COR-L47 (cell line): ENCODE measurements at places on chromosomes 16 and 17.

DNA sequence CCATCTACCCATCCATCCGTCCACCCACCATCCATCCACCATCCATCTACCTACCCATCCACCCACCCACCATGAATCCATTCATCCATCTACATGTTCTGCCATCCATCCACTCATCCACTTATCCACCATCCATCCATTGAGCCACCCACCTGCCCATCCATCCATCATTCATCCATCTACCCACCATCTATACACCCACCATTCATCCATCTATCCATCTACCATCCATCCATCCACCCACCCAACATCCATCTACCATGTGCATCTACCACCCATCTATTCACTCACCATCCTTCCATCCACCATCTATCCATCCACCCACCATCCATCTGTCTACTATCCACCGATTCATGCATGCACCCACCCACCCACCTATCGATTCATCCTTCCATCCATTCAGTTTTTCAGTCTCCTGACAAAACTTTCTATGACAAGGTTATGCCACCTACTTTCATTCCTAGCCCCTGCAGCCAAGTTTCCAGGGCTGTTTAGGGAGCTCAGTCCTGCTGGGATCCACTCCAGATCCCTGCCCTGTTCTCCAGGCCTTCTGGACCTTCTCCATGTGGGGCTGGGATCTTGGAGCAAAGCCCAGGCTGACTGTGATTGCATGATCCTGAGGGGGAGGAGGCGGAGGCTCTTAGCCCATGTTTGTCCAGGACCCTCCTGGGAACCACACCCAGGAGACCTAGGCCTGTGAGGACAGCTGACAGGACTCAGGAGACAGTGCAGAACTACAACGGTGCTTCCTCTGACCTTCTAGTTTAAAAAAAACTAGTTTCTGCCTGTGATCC is 27.4 kb downstream of the BCO1 start:
- peak; percentile 3 for DNase-seq

- no peak for DNase-seq
Observed at GRCh38 chr17:6079155-6079888, 9.1 kb downstream of the WSCD1 start.

- no peak for DNase-seq
Observed at GRCh38 chr17:69761767-69762321, 313.2 kb upstream of the KCNJ16 start.

DNA sequence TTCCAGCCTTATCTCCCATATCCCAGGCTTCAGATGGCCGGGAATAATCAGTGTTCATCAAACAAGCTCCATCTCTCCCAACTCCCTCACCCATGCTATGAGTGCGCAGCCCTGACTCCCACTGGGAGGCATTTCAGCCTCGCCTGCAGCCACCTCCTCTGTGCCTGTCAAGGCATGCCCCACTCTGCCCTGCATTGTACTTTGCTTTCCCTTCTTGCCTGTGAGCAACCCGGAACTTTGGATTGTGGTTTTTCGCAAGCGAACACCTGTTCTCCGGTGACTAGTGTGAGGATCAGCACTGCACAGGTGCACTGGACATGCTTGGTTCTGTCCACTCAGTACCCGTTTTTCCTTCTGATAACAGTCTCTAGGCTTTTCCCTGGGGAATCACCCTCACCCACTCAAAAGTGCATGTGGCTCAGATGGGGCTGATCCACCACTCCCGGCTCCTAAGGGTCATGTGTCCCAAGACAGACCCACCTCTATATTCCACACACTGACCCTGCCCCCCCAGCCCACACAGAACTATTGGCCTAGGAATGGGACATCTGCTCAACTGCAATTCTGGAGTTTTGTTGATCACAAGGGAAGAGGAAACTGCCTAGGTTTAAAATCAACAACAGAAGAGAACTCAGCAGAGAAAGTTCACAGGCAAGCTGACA is 9.1 kb downstream of the CHST6 start:
- no peak for DNase-seq

GRCh38 chr17:4837471-4838308 is 4.5 kb downstream of the MINK1 start:
- no peak for DNase-seq

DNA sequence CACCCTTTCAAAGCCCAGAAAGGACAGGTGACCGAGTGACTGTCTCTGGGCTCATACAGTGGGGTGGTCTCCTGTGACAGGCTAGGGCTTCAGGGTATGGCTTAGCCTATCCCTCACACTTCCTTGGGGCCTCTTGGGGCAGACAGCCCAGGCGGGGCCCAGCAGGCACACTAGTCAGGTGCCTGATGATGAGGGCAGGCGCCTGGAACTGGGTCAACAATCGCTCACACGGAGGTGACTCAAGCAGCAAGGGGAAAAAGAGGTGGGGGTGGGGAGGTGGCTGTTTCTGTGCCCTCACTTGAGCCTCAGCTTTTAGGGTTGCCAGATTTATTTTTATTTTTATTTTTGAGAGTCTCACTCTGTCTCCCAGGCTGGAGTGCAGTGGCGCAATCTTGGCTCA is 6.4 kb upstream of the GRN start:
- DNase-seq = no peak

- no peak for DNase-seq
Observed at GRCh38 chr17:46964315-46965265, 14.5 kb downstream of the RPRML start.

- no peak for DNase-seq
Observed at GRCh38 chr16:58411736-58412614, 19.7 kb downstream of the GINS3 start.

GRCh38 chr16:81212830-81213465 is 25.5 kb upstream of the BCO1 start:
- DNase-seq = no peak

DNA sequence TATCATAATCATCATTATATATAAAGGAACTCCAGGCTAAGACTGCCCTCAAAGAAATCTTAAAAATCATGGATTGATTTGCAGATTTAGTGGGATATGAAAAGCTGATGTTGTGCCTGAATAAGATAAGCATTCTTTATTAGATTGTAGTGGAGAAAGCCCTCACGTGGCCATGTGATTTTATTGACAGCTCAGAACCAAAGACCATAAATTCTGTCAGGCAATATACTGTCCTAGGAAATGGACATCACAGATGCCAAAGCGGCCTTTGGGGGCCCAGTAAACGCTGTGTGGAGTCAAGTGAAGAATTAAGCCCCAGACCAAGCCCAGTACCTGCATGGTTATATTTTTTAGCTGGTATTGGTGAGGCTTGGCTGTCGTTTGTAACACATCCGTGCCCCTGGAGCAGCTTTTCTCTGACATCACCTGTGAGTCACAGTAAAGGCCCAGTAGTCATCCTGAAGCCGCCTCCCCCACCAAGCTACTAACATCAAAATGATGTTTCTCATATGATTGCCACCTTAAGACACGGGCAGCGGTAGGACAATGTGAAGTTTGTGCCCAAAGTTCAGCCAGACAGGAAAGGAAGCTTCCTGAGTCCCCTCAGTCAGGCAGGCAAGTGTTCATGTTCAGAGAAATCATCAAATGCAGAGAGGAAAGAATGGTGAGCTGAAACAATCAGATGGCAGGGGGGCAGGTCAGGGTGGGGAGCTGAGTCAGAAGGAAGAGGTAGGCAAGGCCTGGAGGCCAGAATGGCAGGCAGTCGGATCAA is 209.4 kb downstream of the IRX3 start:
- no peak for DNase-seq

DNA sequence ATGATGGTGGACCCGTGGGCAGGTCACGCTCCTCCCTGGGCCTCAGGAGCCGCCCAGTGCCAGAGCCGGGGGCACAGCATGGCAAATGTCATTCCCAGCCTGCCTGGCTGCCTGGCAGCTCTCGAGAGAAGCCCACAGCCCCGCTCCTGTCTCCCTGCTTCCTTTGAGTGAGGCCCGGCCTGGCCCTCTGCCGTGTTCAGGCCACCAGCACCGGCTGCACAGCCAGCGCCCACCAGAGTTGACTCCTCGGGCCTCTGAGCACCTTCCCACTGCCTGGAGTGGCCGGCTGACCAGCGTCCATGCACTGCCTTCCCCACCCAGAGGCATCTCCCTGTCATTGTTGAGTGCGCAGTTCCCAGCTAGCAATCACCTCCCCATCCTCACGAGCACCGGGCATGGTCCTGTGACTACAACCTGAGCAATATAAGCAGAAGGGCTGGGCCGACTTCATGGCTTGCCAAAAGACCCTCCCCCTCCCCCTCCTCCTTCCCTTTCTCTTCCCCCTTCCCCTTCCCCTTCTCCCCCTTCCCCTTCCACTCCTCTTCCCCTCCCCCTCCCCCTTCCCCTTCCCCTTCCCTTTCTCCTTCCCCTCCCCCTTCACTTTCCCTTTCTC is 11.9 kb upstream of the SLC38A10 start:
- no peak for DNase-seq

GRCh38 chr17:19619705-19620325 is 28.7 kb upstream of the ALDH3A2 start:
- no peak for DNase-seq

DNA sequence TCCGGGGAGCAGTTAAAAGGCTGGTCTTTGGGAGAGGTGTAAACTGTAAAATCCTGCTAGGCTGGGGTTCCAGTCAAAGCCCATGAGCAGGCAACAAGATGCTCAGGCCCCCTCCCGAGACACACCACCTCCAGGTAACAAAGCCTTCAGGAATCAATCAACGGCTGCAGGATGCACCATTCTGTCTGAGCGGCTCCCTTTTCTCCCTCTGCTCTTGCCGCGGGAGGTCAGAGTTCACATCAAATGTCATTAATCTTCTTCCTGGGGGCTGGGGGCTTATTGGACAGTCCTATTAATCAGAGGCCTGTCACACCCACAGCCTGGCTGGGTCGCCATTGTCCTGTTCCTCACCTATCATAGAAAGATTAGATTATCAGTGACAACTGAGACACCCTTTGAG is 11.9 kb upstream of the CCDC182 start:
- DNase-seq = no peak

GRCh38 chr17:77886387-77886728 is 72.1 kb upstream of the TNRC6C start:
- no peak for DNase-seq

DNA sequence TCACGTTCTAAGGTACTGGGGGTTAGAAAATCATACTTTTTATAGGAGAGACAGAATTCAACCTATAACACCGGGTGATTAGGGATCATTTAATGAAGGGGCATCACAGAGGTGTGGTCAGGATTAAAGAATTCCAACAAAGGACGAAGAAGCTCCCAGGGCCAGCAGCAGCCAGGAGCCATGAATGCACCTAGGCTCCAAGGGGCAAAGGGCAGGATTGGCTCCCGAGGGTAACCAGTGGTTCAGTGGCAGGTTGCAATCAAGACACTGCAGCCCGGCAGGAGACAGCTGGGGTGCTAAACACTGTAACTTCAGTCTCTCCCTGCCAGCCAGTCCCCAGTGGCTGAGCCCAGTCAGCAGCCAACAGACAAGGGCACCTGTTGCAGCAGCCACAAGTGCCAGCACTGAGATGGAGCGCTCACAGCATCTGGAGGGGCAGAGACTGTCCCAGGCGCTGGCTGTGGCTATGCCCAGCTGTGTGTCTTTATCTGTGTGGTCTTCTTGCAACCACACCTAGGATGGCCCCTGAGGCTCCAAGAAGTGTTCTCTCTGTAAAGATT is 23.9 kb downstream of the DHRS7C start:
- DNase-seq = no peak

GRCh38 chr16:30896261-30896888 is at the start of gene CTF1:
CTF1 (plus strand) TSS chr16:30896614; CDS start chr16:30896644, 30 bp downstream.
- no peak for DNase-seq

GRCh38 chr17:1473170-1473569 is 17.1 kb upstream of the CRK start:
- DNase-seq = no peak

GRCh38 chr17:48603959-48604769 is 622 bp downstream of the HOXB6 start:
- DNase-seq = no peak

- no peak for DNase-seq
Observed at GRCh38 chr17:67733449-67733848, 15.7 kb downstream of the NOL11 start.

DNA sequence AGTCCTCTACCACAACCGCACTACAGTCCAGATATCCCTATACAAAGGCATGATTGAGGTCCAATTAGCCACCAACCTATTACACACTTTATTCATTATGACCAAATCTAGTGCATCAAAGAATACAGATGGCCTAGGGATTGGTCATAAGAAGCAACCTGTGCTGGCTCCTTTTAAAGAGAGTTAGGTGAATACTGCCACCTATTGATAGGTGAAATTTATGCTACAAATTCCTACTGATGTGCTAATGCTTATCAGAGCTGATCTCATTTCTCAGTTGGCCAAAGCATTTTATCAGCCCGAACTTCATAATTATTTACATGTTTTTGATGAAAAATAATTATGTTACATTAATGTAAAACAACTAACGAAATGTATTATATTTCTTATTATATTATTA is 166.3 kb downstream of the ANKFN1 start:
- DNase-seq = peak; percentile 17

DNA sequence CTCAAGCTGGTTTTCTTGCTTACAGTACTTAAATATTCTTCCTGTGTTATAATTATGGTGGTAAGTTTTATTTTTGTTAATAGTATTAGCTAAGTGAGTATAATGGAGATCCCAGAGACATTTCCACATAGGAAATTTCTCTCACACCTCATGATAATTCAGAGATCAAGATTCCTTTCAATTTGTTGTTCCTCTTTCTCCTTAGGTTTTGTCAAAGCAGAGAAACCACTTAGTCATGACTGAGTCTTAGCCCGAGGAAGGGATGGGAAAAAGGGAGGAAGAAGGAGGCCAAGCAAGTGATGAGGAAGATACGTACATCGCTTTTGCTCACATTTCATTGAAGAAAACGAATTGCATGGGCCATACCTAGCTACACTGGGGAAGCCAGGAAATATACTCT is 18.4 kb downstream of the ESRP2 start:
- DNase-seq = no peak

DNA sequence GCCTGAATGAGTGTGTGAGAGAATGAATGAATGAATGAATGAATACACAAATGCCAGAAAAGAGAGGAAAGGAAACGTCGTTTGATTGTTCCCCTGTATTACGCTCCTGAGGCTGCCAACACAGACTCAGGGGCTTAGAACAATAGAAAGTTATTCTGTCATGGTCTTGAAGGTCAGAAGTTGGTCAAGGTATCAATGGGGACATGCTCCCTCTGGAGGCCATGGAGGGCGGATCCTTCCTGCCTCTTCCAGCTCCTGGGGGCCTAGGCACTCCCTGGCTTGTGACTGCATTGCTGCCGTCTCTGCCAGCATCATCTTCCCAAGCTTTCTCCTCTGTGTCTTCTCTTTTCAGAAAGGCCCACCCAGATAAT is 1.5 kb upstream of the SLC38A8 start:
- no peak for DNase-seq
